A172 (cell line): ENCODE measurements at places on chromosomes 5 and 9. TPM values are rescaled to one million over a fixed set of nuclear protein-coding genes. Genes with fewer than 3 reads are reported as not detected.

Gene ACOT12
- total RNA-seq = not detected in 2 replicates

DNA sequence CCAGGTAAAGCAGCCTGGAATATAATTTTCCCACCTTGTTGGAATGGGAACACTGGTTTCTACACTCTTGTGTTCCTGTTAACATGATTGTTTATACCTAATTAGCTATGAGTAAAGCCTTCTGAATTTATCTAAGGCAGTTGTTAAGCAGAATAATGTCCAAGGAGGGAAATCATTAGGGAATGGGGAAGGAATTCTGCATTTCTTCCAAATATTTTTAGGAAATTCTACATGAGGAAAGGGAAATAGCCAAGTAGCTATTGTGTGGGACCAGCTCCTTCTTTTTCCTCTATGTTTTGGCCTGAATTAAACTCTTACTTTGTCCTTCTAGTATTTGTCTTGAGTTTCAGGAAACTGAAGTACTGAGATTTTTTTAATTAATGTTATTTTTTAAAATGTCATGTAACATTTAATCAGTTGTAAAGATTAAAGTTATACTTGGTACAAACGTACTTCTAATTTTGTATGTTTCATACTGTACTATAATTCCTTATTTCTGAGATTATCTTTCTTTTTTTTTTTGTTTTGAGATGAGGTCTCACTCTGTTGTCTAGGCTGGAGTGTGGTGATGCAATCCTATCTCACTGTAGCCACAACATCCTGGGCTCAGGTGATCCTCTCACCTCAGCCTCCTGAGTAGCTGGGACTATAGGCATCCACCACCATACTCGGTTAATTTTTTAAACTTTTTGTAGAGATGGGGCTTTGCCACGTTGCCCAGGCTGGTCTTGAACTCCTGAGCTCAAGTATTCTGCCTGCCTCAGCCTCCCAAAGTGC lies 28.5 kb downstream of the ANKDD1B start:
- no peak for DNase-seq

Gene PLCXD3
- total RNA-seq = 2.8 TPM in 2 replicates

Gene CCNO
- total RNA-seq = 4.1 and 4.9 TPM in 2 replicates

- no peak for DNase-seq
These were observed 50.3 kb downstream of the ALG2 start for GRCh38 chr9:99171225-99172123.

- no peak for DNase-seq
These were observed 165.2 kb downstream of the PDE4D start for GRCh38 chr5:59728356-59728755.
